ENCODE measurements at places on chromosomes 1 and 21. TPM values are rescaled to one million over a fixed set of nuclear protein-coding genes. Genes with fewer than 3 reads are reported as not detected.

DNA sequence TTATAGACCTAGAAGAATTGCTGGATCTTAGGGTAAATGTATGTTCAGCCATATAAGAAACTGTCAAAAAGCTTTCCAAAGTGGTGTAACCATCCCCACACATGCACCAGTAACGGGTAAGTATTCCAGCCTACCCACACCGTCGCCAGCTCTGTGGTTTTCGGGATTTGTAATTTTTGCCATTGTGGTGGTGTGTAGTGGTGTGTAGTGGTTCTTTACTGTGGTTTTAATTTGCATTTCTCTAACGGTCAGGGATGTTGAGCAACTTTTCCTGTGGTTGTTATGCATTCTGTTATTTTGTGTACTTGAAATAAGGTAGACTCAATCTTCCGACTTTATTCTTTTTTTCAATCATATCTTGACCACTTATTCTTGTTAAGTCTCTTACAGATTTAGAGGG lies 342.4 kb upstream of the AJAP1 start:
- H3K27ac ChIP-seq: no peak overlapping the region
- no peaks in the 10 kb centered on the region for H3K36me3 ChIP-seq
- no peak for DNase-seq
- no peaks in the 10 kb centered on the region for H3K4me1 ChIP-seq

GRCh38 chr1:179921472-179921871 lies 33.1 kb upstream of the CEP350 start:
- H3K36me3 ChIP-seq: peaks cover 22% of the 10 kb centered on the region
- no peak for DNase-seq
- peak overlapping the region; percentile 33 for H3K27ac ChIP-seq
- H3K4me1 ChIP-seq: peaks cover 18% of the 10 kb centered on the region

DNA sequence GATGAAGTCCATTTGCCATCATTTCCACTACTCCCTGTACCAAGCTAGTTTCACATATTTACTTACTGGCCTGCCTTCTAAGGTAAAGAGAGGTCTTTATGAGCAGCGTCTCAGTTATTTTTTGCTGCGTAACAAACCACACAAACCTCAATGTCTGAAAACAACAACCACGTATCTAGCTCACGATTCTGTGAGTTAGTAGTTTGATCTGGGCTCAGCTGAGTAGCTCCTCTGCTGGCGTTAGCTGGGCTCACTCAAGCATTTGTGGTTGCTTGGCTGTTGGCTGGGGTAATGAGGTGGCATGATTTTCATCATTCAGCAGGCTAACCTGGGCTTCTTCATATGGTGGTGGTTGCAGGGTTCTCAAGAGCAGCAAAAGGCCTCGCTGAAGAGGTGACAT lies 225.4 kb downstream of the FOXD2 start:
- no peak overlapping the region for H3K27ac ChIP-seq
- no peaks in the 10 kb centered on the region for H3K36me3 ChIP-seq
- DNase-seq: peak; percentile 10
- peaks cover 59% of the 10 kb centered on the region for H3K27me3 ChIP-seq
- peaks cover 9% of the 10 kb centered on the region for H3K4me1 ChIP-seq

TTC39A gene
- 8.4 TPM for total RNA-seq

DNA sequence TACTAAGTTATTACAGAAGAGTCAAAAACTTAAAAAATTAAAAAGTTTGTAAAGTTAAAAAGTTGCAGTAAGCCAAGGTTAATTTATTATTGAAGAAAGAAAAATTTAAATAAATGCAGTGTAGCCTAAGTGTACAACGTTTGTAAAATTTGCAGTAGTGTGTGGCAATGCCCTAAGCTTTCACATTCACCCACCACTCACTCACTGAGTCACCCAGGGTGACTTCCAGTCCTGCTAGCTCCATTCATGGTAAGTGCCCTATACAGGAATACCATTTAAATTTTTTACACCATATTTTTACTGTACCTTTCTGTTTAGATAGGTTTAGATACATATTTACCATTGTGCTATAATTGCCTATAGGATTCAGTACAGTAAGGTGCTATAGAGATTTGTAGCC lies 88.6 kb downstream of the CTH start:
- peaks cover 5% of the 10 kb centered on the region for H3K4me1 ChIP-seq
- no peak for DNase-seq
- H3K36me3 ChIP-seq: no peaks in the 10 kb centered on the region
- no peaks in the 10 kb centered on the region for H3K27me3 ChIP-seq
- no peak overlapping the region for H3K27ac ChIP-seq

DNA sequence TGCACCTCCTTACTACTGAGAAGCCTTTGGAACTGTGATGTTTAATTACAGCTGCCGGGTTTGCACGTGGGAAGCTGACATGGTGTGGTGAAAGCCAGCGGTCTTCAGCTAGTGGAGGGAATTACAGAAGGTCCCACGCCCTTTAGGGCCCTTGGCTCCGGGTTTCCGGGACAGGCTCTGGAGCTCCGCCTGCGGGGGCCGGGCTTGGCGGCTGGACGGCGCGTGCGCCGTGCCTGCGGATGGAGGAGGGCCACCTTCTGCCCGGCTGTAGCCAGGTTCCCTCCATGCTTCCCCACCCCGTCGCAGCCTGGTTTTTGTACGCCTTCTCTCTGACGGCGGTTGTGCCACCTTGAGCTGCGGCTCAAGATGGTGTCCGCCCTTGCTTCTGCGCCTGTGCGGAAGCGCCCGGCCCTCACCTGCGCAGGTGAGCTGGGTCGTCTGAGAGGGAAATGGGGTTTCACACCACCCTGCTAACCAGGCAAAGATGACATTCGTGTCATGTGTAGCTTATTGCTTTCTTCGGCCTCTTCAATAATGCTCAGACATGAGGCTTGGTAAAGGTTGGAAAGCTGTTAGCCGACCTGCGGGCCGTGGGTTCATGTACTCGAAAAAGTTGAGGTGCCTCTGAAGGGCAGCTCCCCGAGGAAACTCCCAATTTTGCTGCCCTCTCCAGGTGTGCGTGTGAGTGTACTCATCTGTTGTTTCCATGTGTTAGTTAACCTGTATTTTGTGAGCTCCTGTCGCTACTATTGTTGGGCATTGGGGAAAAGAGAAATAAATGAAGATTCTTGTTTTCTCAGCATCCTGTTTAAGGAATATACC lies 36.6 kb upstream of the OPRD1 start:
- peaks cover 7% of the 10 kb centered on the region for H3K36me3 ChIP-seq
- H3K4me3 ChIP-seq: no peak overlapping the region
- H3K27me3 ChIP-seq: no peaks in the 10 kb centered on the region
- no peaks in the 10 kb centered on the region for H3K4me1 ChIP-seq

DCDC2B gene
- not detected for total RNA-seq

DNA sequence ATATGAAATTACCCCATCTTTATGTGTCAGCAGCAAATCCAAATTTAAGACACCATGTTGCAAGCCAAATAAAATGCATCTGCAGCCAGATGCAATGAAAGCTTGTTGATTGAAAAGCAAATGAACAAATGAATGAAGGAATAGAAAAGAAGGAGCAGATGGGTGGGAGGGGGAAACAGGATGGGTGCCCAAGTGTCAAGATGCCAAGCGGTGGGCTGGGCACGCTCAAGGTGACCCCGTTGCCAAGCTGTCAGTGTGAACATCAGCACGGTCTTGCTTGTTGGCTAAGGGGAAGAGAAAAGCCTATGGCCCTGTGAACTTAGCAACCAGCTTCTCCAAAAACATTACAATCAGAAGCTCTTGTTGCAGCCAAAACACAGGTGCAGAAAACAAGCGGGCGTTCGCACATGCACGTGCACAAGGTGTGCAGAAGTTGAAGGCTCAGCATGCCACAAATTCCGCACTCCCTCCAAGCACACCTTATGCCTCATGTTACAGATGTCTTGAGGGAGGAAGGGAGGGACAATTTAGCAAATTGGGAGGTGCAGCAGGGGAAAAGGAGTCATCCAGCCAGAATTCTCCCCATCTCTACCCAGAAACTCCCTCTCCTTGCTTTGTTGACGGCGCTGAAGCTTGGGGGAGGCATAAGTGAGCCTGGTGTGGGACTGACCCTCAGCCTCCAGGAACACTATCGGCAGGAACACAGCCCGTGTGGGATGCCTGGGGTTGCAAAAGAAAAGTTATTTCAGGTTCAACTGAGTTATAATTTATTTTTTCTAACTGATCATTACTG lies 62.4 kb downstream of the HIVEP3 start:
- peaks cover 5% of the 10 kb centered on the region for H3K27me3 ChIP-seq
- H3K27ac ChIP-seq: no peak overlapping the region
- no peak overlapping the region for H3K4me3 ChIP-seq
- H3K4me1 ChIP-seq: peaks cover 17% of the 10 kb centered on the region
- H3K36me3 ChIP-seq: peaks cover 3% of the 10 kb centered on the region

DNA sequence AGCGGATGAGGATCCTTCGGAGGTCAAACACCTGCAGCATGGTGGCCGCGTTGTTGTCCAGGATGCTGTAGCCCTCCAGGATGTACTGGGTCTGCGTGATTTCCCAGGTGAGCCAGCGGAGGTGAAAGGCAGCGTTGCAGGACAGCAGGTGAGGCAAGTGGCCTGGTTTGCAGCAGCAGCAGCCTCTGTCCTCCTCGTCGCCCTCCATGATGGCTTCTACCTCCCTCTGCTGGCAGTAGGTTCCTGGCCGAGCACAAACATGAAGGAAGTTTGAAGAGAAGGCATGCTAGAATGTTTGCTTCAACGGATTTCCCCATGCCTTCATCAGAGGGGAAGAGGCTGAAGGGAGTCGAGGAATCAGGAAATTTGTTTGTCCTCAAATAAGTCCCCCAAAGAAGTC lies 74.7 kb downstream of the NTPCR start:
- no peak overlapping the region for H3K4me3 ChIP-seq
- H3K36me3 ChIP-seq: peaks cover 5% of the 10 kb centered on the region
- H3K4me1 ChIP-seq: peaks cover 35% of the 10 kb centered on the region
- H3K27ac ChIP-seq: no peak overlapping the region

SESN2 gene
- total RNA-seq: 19.4 TPM

DNA sequence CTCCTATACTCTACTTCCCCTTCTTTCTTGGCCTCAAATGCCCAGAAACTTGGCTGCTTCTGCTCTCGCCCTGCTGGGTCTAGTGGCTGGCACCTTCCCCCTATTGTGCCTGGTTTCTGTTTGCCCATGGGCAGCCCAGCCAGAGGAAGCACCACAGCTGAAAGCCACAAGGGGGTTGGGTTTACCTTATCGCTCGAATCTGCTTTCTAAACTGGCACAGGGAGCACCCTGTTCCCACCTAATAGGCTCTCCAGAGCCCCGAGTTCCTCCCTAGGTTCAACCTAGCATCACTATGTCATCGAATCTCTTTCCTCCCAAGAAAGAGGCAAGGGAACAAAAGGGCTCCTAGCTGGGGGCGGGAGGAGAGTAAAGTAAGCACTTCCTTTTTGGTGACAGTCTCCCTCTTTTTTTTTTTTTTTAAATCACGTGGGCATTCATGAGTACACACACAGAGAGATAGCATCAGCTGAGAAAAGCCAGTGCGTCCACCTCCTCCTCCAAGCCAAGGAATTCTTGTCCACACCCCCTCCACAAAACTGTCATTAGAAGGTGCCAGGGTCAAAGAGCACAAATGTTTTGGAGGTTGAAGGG lies 72.8 kb downstream of the PLEKHA6 start:
- H3K4me3 ChIP-seq: peak overlapping the region; percentile 45
- H3K27ac ChIP-seq: peak overlapping the region; percentile 84
- no peaks in the 10 kb centered on the region for H3K27me3 ChIP-seq
- DNase-seq: no peak
- peaks cover 47% of the 10 kb centered on the region for H3K4me1 ChIP-seq

- no peaks in the 10 kb centered on the region for H3K36me3 ChIP-seq
- no peaks in the 10 kb centered on the region for H3K4me1 ChIP-seq
- DNase-seq: no peak
Observed at GRCh38 chr1:193763266-193763665, 576.9 kb upstream of the B3GALT2 start.

GRCh38 chr1:117964290-117965038 lies 34.9 kb downstream of the WDR3 start:
- H3K27me3 ChIP-seq: no peaks in the 10 kb centered on the region
- H3K36me3 ChIP-seq: peaks cover 7% of the 10 kb centered on the region
- peaks cover 5% of the 10 kb centered on the region for H3K4me1 ChIP-seq
- DNase-seq: no peak
- no peak overlapping the region for H3K4me3 ChIP-seq

ASAP3 gene
- total RNA-seq: 95.8 TPM
